ENCODE measurements at places on chromosomes 3 and 15.

- no peak for DNase-seq
Measured at GRCh38 chr3:4741404-4742307, 237.6 kb upstream of the BHLHE40 start.

DNA sequence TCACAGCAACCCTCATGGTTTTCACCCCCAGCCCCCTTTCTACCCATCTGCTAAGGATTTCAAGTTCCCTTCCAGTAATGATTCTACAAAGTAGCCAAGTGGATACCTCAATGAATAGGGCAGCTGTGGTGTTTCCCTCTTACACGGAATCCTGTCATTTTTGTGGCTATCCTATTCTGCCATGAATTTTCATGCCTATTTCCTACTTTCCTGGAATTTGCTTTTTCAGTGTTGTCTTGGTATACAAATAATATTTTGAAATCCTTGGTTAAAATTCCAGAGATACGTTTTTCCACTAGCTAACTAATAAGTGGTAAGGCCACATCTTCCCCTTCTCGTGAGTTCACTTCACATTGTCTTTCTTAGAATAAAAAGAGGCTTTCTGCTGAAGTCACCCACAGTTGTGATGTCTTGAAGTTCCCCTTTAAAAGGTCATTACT is 7.5 kb downstream of the ADPRH start:
- no peak for DNase-seq

- no peak for DNase-seq
Measured at GRCh38 chr3:46500656-46501635, 3.2 kb downstream of the RTP3 start.

- no peak for DNase-seq
Measured at GRCh38 chr3:144221761-144222160, 250.1 kb downstream of the DIPK2A start.

- DNase-seq, result no peak
Measured at GRCh38 chr3:114899186-114899931, 247.7 kb downstream of the ZBTB20 start.

GRCh38 chr3:150049317-150049716 is 78.6 kb upstream of the PFN2 start:
- DNase-seq, result no peak

DNA sequence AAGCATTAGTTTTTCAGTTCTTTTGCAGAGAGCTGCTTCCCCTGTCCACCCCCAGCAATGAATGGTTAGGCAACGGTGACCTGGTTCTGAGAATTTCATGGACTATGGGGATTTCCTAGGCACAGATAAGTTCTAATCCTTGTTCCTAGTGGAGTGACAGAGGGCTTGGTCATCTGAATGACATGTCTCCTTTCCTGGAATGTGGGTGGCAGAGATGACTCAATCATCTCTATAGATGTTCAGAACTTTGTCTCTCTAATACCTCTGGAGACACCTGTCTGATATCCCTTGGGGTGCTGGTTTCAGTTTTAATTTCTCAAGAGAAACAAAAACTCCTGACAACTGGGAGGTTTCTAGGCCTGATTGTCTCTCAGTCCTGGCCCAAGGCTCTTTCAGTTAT is 10.4 kb downstream of the PLA2G4E start:
- no peak for DNase-seq

DNA sequence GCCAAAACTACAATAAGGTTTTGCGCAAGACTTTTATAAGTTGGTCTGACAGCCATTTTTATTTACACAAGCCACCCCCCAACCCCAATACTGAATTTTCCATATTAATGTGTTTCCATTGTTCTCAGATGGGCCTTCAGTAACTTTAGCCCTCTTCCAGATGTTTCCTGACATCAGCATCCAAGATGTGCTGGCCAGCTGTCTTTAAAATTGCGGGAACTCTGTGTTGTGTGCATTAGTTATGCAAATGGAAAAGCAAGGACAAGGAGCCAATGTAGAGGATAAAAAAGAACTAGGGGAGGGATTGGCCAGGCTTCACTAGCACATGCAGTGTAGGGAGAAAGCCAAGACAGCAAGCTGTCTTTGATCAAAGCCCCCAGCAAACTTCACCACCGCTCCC is 45.4 kb downstream of the COMMD2 start:
- no peak for DNase-seq

DNA sequence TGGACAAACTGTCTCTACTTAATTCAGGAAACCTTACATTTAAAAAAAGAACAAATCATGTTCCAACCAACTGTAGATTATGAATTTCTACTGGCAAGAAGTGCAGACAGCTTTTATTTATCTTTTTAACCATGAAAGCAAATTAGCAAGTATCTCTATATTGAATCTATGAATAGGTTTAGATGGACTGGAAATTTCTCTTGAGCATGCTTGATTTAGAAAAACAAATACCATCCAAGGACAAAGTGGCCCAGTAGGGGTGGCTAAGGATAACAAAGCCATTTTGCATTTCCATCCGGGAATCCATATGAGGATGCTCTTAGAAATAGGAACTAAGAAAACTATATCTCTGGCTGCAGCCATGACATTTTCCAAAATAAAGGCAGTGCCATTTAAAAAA is 150.6 kb downstream of the KCNMB2 start:
- DNase-seq, result no peak

GRCh38 chr15:32840507-32841245 is 122.9 kb downstream of the GREM1 start:
- DNase-seq, result no peak

DNA sequence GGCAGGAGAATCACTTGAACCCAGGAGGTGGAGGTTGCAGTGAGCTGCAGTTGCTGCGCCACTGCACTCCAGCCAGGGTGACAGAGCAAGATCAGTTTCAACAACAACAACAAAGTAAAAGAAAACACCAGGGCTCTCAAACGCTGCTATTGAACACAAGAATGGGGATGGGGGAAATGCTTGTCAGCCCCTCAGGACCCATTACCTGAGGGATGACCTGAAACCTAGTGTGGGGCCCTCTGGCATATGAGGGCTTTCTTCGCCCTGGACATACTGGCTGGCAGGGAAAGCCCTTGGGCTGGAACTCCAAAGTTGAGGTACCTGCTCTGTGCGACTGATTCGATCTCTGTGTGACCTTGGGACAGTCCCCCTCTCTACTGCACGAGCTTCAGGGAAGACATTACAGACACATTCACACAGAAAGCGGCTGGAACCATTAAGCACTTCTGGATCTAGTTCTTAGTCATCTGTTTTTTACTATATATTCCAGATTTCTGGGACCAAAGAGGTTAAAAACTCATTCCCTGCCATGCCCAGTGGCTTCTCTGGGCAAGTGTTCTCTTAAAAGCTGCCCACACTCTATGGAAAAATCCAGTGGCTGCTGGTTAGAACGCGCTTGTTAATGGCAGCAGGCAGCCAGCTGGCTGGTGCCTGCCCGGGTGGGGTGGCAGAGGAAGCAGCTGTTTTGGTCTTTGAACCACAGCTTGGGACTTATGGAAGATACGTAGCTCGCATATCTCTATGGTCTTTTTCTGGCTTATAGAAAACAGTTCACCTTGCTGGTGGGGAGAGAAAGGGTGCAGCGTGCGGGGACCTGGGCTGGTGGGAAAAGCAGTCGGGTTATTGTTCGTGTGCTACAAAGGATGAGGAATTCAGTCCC is 57.2 kb downstream of the ATP1B3 start:
- no peak for DNase-seq

DNA sequence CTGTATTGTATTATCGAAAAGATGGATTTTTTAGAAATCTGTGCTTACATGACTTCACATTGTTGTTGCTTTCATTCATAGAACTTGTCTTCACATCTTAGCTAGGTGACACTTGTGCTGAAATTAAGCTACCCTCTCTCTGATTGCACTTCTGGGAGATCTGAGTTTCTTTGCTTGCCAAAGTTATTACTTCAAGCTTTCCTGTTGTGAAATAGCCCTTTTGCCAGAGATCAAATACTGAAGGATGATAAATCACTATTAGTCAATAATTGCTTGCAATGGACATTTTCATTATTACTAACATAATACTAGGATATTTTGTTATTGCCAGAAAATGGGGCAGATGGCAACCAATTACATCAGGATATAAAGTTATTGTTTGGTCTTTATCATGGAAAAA is 34.7 kb downstream of the PIK3CA start:
- DNase-seq, result no peak

- no peak for DNase-seq
Measured at GRCh38 chr3:56802378-56802745, 613 bp upstream of the ARHGEF3 start.

DNA sequence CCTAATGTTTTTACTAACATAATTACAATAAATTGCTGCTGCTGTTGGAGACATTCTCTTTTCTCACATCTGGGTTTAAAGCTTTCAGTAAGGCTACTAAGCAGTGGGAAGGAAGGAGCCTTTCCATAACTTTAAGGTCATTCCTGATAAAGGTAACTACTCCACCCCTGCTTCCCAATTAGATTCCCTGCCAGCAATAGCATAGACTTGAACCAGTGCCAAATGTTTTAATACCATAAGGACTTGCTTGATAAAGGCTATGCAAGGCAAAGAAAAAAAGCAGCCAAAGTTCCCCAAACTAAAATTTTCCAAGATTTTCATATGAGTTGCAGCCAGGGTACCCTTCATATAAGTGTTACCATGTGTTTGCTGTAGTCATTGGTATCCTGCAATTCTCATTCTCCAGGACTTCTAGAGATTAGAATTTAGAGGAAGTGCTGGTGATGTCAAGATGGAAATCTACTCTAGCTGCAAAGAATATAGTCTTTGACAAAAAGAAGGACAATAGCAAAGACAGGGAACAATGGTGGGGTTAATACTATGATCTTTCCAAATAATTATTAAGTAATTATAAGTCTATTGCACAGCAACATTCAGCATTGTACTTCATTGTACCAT is 106.1 kb downstream of the FILIP1L start:
- no peak for DNase-seq

GRCh38 chr3:172362583-172362982 is 85.7 kb downstream of the GHSR start:
- DNase-seq, result no peak

- DNase-seq, result peak; percentile 39
Measured at GRCh38 chr15:40307421-40308211, at the start of gene PLCB2. TSS of gene PLCB2 (minus strand) at chr15:40307935. CDS start at chr15:40307672, 263 bp downstream.

DNA sequence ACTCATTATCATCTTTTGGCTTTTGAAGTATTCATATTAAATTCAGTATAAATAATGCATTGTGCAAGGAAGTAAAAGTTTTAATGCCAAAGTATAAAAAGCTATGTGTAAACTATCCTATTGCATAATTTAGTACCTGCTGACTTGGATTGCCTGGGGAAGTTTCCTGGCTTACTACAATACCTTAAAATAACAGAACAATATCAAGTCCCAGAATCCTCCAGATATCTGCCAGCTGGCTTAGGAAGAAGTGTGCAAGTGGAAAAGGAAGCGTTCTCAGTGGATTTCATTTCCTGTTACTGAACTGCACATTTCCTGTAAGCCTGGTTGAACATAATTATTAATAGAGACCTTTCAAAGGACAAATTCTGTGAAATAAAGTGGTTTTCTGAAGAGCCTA is 236.7 kb downstream of the ADAMTSL3 start:
- DNase-seq, result no peak

- DNase-seq, result no peak
Measured at GRCh38 chr3:63798949-63799348, 20.1 kb upstream of the C3orf49 start.

- no peak for DNase-seq
Measured at GRCh38 chr3:194471863-194472262, 14.9 kb downstream of the ATP13A3 start.

DNA sequence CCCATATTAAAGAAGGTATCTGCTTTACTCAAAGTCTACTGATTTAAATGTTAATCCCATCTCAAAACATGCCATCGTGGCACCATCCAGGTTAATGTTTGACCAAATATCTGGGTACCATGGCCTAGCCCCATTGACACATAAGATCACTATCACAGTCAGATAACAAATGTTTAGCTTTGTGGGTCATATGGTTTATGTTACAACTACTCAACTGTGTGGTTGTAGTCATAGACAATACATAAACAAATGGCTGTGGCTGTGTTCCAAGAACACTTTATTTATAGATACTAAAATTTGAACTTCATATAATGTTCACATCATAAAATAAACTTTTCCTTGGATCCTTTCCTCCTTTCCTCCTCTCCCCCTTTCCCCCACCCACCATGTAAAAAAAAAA is 9.8 kb upstream of the SNRPN start:
- DNase-seq, result no peak

GRCh38 chr15:98513428-98513986 is 134.8 kb upstream of the IGF1R start:
- no peak for DNase-seq

GRCh38 chr15:63503739-63504246 is 600 bp upstream of the USP3 start:
- DNase-seq, result peak; percentile 79

GRCh38 chr3:72448858-72449257 is 399.4 kb downstream of the SHQ1 start:
- DNase-seq, result no peak

DNA sequence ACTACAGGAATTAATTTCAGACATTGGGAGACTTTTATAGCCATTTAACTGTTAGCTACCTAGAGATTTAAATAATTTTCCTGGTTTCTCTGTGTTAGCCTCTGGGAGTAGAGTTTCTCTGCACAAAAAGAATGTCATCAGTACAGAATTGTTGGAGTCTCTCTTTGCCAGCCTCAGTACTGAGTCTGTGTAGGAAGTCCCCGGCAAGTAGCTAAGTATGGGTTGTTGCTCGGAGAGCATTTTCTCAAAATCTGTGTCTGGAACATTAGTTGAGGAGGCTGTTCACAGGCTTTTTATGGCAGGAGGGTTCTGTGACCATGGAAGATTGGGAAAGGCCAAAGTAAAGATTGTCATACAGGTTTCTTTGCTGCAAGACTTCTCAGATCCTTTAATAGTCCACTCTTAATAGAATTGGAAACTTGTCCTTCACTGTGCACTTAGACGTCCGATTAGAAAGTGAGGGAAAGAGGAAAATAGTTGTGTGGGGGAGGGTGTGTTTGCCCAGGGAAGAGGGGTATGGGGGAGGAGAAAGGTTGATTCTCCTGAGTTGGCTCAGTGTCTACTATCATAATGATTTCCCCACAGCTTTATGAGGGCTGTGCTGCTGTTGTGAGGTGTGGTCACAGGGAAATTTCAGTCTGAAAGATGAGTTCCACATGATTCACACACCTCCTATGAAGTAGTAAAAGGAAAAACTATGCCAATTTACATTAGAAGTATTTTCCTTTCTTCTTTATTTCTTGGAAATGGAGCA is 207.1 kb downstream of the PTPRG start:
- no peak for DNase-seq

GRCh38 chr3:129240436-129240835 is 9.0 kb upstream of the COPG1 start:
- no peak for DNase-seq

- DNase-seq, result no peak
Measured at GRCh38 chr3:188256758-188257157, 102.8 kb downstream of the LPP start.

GRCh38 chr3:16322189-16322588 is 57.2 kb downstream of the OXNAD1 start:
- no peak for DNase-seq
